HAP-1 (cell line): ENCODE measurements at places on chromosomes 6 and 20.

DNA sequence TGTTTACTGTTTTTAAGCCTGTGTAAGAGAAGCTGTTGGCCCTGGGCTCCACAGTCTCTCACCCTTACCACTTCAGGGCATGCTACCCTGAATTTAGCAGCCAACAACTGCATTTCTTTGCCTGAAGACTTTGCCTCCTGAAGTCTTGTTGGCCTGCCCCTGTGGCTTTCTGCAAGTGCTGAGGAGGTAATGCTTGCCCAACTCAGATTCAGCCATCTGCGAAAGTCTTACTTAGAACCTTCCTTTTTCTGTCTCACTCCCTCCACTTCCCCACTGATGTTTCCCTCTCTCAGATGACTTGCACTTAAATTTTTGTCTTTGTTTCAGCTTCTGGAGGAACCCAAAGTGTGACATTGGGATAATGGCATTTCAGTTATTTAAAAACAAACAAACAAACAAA is 11.8 kb upstream of the IBTK start:
- no peak for DNase-seq

DNA sequence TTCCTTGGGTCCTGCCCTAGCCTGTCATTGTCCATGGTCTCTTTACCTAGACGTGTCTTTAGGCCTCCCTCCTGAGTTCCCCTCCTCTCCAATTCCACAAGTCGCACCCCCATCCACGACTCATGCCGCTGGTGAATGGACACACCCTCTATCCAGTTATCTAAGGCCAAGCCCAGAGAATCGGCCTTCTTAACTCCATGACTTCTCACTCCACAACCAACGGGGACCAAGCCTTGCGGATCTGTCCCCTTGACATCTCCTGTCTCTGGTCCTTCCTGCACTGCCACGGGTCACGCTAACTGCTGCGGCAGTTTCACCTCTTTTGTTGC is 7.0 kb upstream of the RREB1 start:
- DNase-seq: no peak

- DNase-seq: no peak
Observed at GRCh38 chr6:39876111-39876510, 58.2 kb downstream of the MOCS1 start.

- DNase-seq: no peak
Observed at GRCh38 chr6:13687917-13688351, 23.7 kb downstream of the RANBP9 start.

- DNase-seq: no peak
Observed at GRCh38 chr6:42135722-42136121, 6.7 kb downstream of the C6orf132 start.

DNA sequence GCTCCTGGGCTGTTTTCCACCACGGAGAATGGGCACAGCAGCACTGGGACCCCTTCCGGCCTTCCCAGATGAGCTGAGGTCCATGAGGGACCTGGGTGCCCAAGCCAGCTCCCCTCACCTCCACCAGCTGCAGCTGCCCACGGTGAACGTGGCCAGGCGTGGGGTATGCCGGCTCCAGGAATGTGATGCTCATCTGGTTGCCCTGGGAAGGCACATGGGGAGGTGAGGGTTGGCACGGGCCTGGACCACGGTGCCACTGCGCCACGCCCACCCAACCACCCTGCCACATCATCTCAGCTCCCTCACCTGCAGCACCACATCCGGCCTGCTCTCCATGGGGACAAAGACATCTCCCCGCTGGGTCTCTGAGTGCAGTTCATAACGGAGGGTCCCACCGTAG is 23.8 kb downstream of the ADRM1 start:
- no peak for DNase-seq

- DNase-seq: no peak
Observed at GRCh38 chr6:148021699-148022098, 320.9 kb upstream of the SASH1 start.

DNA sequence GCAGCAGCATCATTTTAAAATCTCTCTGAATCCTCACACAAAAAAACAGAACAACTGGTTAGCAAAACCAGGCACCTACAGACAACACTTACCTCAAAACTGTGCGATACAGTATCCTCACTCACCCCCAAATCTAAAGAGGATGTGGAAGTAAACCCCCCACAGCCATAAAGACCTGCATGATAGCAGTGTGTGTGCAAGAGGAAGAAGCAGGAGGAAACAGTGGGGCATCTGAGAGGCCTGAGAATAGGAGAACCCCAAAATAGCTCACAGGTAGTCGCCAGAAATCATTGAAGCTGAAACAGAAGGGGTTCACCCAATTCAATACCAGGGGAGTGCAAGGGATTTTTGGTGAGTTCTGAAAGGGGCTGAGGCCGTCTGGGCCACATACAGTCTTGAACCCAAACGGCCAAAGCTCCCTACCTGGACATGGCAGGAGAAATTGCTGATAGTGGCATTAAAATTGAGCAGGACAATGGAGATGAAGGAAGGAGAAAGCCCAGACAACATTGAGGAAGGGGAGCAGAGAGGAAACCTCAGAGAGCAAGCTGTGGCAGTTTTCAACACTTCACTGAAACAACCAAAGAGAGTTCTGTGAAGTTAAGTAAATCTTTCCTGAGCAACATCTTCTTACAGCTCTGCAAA is 129.7 kb downstream of the FIG4 start:
- no peak for DNase-seq

GRCh38 chr6:11092668-11093375 is 812 bp upstream of the SMIM13 start:
- DNase-seq: no peak

- no peak for DNase-seq
Observed at GRCh38 chr6:12522347-12522746, 194.2 kb upstream of the PHACTR1 start.

- DNase-seq: no peak
Observed at GRCh38 chr6:106637717-106638341, 8.5 kb downstream of the QRSL1 start.

DNA sequence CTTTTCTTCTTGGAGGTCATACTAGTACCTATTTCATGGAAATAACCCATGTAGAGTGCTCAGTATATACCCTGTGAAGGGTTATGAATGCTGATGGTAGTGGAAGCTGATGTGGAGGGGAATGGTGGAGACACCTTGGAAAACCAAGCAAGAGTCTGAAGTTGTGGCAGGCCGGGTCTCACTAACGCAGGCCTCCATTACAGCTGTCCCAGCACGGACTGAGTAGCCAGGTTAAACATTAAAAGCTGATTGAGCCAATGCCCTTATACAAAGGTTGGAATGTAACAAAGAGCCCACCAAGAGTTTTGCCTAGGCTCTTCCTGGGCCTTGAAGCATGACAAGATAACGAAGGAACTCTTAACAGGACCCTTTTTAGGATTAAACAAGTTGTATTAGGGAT is 2.1 kb upstream of the PCMTD2 start:
- DNase-seq: no peak

GRCh38 chr6:85458184-85458583 is 8.3 kb downstream of the NT5E start:
- no peak for DNase-seq

GRCh38 chr20:4064144-4064909 is 49.0 kb upstream of the RNF24 start:
- DNase-seq: no peak

- no peak for DNase-seq
Observed at GRCh38 chr6:68054756-68055155, 580.3 kb upstream of the ADGRB3 start.

GRCh38 chr6:156309017-156309416 is 468.2 kb upstream of the ARID1B start:
- DNase-seq: no peak
